ENCODE measurements at places on chromosomes 1 and 21.

DNA sequence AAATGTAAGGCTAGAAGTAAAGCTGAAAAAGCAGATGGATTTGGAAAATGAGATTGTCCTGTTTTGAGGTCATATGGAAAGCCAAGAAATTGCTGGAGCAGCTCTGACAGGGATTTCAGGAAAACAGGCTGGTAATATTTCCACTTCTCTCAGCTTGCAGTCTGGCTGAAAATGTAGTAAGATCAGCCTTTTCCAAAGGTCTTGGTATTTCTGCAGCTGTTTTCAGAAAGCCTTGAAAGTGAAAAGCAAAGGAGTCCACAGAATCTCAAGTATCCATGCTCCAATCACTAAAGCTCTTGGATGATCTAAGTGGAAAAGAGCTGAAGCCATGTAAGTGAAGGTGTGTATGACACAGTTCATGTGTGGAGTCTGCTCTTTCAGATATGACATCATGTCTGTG, 41.6 kb upstream of the APOBEC4 start:
- no peak for DNase-seq

- DNase-seq = no peak
Measured at GRCh38 chr1:226877669-226878068, 7.3 kb downstream of the PSEN2 start.

DNA sequence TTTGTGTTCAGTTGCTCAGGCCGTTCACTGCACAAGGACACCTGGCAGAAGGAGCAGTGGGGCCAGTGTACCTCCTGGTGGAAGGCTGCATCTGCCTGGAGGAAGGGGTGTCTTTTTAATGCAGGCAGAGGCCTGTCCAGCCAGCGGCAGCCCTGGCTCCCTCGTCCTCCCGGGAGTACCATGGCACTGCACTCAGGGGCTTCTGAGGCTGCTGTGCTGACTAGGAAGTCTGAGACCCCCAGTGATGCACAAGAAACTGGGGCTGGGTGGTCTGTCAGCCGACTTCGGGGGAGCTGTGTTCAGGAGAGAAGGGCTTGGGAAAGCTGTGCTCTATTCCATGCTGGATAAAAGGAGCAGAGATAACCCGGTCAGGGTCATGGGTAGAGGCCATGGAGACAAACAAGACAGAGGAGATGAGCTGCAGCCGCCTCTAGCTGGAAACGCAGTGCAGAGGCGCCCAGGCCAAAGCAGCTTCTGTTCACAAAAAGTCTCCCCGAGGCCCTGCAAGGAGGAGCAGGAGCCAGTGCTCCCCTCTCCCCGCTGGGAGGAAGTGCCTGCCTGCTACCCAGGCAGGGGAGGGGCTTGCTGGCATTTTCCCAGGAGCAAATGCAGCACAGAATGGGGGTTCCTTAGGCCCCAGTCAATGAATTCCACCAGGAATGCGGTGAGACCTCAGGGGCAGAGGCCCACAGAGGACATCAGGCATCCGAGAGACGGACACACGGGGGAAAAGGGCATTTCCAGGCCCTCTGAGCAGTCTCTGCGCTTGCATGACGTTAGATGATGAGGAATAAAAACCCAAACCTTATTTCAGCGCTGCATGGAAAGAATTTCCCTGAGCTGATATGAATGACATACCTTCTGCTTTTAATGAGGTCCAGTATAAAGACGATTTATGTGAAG, 17.2 kb upstream of the C2CD2 start:
- no peak for DNase-seq

DNA sequence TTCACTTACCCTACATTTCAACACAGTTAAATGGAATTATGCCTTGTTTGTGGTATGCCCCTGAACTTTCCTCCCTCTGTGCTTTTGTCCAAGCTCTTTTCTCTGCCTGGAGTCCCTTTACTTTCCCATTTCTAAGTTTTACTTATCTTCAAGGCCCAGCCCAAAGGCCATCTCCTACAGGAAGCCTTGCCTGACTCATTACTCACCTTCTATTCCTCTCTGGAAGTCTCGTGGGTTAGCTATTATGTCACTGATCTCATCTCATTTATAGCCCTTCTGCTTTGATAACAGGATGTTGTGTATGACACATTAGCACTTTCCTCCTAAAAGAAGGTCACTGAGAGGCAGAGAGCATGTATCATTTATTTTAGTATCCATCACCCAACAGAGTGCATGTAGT, 78.8 kb upstream of the CD1D start:
- DNase-seq = no peak

DNA sequence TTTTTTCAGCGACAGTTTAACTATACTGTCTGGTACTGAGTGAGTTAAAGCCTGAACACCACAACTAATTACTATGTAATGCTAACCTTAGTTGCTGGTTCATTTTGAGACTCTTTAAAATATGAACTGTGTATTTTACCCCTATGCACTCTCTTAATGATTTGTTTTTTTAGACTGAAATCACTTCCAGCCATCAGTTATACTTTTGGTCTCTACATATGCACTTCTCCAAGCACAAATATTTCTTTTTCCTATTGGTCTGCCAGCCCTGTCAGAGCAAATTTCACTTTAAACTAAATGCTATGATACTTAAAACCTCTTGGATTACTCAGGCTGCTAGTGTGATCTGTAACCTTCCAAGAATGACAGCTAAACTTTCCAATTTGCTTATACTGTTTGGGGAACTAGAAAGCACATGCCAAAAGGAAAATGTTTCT, 38.1 kb upstream of the SCYL3 start:
- no peak for DNase-seq

DNA sequence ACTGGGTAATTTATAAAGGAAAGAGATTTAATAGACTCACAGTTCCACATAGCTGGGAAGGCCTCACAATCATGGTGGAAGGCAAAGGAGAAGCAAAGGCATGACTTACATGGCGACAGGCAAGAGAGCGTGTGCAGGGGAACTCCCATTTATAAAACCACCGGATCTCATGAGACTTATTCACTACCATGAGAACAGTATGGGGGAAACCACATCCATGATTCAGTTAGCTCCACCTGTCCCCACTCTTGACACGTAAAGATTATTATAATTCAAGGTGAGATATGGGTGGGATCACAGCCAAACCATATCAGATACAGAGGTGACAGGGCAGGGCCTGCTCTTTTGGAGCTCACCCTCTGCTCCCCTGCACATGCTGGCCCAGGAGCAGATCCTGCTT, 31.4 kb upstream of the TMEM61 start:
- DNase-seq = no peak

DNA sequence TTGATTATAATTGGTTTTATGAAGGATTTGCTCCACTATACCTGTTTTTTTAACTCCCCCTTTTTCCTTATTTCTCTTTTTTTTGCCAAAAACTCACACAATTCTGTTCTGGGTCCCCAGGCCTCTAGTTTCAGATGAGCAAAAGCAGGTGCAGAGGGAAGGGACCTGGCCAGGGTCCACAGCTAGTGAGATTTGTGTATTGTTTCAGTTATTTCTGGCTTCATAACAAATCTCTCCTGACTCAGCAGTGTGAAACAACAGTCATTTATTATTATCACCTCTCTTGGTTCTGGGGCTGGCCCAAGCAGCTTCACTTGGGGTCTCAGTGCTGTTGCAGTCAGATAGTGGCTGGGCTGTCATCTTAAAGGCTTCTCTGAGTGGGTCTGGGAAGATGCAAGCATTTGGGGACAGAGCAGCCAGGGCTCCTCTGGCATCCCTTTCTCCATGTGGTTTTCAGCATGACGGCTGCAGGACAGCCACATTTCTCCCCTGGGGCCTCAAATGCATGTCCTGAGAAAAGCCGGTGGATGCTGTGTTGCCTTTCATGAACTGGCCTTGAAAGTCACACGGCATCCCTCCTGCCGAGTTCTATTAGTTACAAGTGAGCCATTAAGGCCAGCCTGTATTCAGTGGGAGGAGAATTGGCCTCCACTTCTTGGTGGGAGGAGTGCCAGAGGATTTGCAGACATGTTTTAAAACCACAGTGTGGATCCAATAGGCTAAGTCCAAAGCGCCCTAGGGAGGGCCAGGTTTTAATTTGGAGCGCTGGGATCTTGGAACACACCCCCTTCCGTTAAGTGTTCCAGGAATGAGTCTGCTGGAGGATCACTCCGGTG, 137.1 kb downstream of the CAMTA1 start:
- DNase-seq = peak; percentile 83

GRCh38 chr1:218869276-218869675, 304.4 kb upstream of the LYPLAL1 start:
- DNase-seq = no peak

- no peak for DNase-seq
Measured at GRCh38 chr1:155123801-155124200, 3.9 kb upstream of the EFNA1 start.

DNA sequence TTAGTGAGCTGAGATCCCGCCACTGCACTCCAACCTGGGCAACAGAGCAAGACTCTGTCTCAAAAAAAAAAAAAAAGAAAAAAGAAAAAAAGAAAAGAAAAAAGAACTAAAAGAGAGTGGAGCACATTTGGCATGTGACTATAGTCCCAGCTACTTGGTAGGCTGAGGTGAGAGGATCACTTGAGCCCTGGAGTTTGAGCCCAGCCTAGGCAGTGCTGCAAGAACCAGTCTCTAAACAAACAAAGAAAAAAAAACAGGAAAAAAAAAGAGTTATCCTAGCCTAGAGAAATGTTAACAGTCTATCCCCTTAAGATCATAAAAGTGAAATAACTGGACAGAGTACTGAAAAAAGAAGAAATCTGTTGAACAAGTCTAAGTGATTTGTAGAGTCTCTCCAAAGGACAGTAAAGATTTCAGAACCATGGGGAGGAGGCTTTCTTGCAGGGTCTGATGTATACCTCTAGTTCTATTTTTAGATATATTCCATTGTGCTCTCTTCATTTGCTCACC, 4.5 kb upstream of the PRDX1 start:
- DNase-seq = no peak

- DNase-seq = no peak
Measured at GRCh38 chr1:203065986-203066385, 19.8 kb downstream of the MYOG start.

DNA sequence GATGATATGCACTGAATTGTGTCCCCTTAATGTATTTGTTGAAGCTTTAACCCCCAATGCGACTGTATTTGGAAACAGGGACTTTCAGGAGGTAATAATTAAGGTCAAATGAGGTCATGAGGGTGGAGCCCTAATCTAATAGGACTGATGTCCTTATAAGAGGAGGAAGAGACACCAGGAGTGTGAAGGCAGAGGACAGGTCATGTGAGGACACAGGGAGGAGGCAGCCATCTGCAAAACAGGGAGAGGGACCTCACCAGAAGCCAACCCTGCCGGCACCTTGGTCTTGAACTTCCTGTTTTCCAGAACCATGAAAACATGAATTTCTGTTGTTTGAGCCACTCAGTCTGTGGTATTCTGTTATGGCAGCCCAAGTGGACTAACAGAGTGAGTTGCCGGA, 15.3 kb downstream of the SYF2 start:
- DNase-seq = peak; percentile 12

DNA sequence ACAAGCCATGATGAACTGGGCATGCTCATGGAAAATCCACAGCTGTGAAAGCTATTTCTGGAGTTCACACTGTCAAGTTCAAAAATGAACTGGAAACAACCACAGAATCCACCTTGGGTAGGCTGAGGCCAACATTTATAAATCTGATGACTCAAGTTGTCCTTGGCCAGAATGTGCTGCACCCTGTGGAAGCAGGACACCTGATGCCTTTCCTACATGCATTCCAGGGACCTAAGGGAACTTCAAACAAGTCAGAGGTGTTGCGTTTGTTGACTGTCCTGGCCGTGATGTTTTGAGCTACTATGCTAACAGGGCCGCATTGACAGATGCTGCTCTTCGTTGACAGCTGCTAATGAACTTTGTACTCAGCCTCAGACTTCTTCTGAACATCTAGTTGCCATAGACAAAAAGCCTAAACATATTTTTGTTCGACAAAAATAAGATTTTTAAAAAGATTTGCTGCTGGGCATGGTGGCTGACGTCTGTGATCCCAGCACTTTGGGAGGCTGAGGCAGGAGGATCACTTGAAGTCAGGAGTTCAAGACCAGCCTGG, 127.9 kb upstream of the SLC45A1 start:
- no peak for DNase-seq

DNA sequence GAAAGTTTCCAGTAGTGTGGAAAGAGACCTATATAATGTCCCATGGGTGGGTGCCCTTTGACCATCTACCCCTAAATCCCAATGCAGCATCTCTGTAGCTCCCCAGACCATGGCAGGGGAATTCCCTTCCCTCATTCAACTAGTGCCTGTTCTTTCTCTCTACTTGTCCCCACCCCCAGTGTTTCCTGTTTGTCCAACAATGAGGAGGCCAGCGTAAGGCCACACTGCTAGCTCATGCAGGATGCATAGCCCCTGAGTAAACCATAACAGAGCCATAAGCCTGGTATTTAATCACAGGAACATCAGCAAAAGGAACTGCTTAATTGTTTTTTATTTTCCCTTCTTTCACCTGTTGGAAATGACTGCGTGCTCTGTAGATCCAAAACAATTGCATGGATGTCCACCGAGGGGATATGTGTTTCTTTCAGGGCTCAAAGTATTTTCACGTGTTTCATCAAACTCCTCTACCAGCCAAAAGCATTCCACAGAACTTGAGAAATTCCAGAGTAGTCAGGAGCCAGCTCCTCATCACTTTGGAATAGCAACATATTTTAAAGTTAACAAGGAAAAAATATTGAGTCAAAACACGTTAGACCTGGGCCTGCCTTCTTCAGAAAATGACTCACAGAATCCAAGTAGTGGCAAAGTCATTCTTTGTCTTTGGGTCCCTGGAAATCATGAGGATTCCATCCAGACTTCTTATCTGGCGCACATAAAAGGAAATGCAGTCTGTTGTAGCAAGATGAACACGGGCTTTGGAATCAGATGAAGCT, 162.5 kb upstream of the SGIP1 start:
- DNase-seq = peak; percentile 55

- DNase-seq = no peak
Measured at GRCh38 chr1:228161866-228162265, 3.7 kb upstream of the IBA57 start.

GRCh38 chr1:9539829-9540550, 725 bp downstream of the SLC25A33 start:
- peak; percentile 62 for DNase-seq

- DNase-seq = no peak
Measured at GRCh38 chr21:42623694-42624093, 29.7 kb upstream of the PDE9A start.

DNA sequence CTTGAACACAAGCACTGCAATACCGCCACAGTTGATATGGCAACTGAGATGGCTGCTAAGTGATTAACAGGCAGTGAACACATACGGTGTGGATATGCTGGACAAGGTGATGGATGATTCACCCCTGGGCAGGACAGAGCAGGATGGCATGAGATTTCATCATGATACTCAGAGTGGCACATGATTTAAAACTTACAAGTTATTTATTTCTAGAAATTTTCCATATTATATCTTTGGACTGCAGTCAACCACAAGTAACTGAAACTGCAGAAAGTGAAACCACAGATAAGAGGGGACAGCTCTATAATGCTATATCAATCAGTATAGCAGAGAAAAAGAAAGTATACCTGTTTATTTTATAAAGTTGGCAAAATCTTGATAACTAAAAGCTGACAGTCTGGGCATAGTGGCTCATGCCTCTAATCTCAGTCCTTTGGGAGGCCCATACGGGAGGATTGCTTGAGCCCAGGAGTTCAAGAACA, 47.9 kb downstream of the PHACTR4 start:
- no peak for DNase-seq

GRCh38 chr1:161915051-161915503, 108.6 kb downstream of the OLFML2B start:
- no peak for DNase-seq

GRCh38 chr1:190904091-190904695, 426.5 kb upstream of the BRINP3 start:
- DNase-seq = no peak

GRCh38 chr1:236354330-236355147, 39.5 kb upstream of the EDARADD start:
- no peak for DNase-seq

Measured in aorta (tissue), 5 donors.